ENCODE measurements at places on chromosomes 6 and 20.

DNA sequence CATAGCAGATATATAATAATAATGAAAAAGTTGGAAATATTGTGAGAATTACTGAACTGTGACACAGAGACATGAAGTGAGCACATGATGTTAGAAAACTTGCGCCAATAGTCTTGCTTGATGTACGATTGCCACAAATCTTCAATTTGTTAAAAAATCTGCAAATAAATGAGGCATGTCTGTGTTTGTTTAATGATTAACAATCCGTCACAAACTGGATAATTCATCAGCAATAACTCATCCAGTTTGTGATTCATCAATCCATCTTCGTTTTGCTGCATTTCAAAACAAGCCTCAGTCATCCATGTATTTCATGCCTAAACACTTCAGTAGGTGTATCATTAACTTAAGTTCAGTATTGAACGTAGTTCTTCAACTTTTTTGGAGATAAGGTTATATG lies 25.5 kb upstream of the SMIM26 start:
- no peak for DNase-seq

- no peak for DNase-seq
Measured at GRCh38 chr6:42935322-42935721, 6.0 kb downstream of the CNPY3 start.

DNA sequence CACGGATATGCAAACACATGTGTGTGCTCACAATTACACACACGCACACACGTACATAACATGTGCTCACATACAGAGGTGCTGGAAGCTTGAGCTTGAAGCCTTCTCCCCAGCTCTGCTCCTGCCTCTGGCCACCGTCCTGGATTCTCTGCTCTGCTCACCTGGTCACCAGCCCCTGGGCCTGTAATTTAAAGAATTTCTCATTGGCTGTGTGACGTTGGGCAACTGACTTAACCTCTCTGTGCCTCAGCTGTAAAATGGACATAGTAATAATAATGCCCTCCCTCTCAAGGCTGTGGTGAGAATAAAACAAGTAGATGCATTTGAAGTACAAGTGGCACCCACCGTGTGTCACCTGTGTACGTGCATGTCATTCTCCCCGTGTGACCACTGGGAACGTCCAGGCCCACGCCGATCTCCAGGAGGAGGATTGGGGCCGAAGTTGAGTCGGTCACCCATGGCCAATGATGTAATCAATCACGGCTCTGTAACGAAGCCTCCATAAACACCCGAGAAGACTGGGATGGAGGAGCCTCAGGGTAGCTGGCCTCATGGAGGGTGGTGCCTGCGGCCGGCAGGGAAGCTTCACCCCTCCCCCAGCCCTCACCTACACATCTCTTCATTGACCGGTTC lies 160.9 kb upstream of the AFDN start:
- DNase-seq = no peak

- DNase-seq = no peak
Measured at GRCh38 chr6:75281653-75282052, 2.9 kb downstream of the TMEM30A start.

DNA sequence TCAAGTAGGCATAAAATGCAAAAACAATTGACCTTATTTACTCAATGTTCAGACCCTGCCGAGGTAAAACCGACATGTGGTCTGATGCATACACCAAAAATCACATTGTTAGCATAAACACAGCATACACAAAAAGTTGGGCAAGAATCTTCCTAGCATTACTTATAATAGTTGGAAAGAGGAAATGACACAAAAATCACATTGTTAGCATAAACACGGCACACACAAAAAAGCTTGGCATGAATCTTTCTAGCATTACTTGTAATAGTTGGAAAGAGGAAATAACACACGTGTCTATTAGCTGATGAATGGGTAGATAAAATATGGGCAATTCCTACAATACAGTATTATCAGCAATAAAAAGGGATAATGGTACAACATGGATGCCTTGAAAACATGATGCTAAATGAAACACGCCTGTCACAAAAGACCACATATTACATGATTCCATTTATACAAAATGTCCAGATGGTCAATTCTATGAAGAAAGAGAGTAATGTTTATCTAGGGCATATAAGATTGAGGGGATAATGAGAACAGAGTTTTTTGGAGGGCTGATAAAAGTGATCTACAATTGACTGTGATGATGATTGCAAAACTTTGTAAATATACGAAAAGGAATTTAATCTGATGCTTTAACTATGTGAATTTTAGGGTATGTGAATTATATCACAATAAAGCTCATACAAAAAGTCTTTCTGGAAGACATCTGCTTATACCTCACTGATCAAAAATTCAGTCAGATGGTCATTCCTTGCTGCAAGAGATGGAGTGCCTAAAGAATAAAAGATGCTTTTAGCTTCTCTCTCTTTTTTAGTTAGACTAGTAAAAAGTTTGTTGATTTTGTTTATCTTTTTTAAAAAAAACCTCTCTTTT lies 1019.5 kb upstream of the CITED2 start:
- DNase-seq = no peak

GRCh38 chr20:8151372-8151771 lies 19.3 kb downstream of the PLCB1 start:
- DNase-seq = no peak

GRCh38 chr6:167351656-167352345 lies 26.9 kb downstream of the TTLL2 start:
- DNase-seq = no peak

DNA sequence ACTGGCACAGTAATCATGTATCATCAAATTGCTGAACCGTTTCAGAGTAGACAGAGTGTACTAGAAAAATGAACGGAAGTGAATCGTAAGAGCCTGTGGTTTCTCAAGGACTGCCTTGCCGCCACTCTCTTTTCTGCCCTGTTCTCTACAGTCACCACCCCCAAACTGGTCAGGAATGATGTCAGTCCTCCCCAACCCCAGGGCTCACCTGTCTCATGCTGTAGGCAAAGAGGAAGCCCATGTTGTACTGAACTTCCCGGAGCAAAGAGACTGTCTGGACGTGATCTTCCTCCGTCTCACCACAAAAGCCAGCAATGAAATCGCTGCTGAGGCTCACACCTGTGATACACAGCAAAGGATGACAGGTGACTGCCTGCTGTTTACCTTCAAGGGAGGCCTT lies 31.0 kb downstream of the CDK5RAP1 start:
- peak; percentile 2 for DNase-seq

DNA sequence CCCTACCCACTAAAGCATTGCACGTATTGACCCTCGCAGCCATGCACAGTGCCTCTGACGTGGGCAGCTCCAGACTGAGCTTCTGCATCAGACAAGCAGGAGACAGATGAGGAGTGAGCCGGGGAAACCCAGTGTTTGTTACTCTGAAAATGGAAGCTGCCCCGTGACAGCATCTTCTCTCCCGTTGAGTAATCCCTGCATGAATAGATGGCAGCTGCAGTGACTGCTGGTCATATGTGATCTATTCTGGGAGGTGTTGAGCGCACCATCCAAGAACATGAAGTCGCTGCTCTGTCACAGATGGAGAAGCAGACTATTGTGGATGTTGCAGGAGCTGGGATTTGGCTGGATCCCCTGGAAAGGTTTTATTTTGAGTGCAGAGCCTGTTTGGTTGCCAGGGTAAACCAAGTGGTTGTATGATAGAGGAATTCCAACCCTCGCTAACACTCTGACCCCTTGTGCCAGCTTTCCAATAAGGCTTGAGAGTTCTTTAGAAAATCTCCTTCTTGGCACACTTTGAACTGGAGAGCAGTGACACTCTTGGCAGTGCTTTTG lies 242.2 kb downstream of the NRN1 start:
- no peak for DNase-seq

DNA sequence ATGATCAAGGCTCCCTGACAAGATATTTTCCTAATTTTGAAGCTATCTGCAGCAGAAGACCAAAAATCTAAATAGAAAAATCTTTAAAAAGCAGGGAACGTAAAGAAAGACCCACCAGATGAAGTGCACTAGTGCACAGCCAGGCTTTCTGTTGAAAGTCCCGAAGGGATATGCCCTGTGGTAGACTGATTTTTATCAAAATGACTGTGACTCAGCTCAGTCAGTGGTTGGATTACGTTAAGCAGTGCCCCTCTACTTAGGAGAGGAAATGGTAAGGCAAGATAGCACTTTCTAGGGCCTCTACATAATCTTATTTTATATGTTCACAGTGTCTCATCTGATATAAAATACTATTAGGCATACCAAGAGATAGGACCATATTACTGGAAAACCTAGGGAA lies 123.4 kb upstream of the RAB32 start:
- DNase-seq = no peak

DNA sequence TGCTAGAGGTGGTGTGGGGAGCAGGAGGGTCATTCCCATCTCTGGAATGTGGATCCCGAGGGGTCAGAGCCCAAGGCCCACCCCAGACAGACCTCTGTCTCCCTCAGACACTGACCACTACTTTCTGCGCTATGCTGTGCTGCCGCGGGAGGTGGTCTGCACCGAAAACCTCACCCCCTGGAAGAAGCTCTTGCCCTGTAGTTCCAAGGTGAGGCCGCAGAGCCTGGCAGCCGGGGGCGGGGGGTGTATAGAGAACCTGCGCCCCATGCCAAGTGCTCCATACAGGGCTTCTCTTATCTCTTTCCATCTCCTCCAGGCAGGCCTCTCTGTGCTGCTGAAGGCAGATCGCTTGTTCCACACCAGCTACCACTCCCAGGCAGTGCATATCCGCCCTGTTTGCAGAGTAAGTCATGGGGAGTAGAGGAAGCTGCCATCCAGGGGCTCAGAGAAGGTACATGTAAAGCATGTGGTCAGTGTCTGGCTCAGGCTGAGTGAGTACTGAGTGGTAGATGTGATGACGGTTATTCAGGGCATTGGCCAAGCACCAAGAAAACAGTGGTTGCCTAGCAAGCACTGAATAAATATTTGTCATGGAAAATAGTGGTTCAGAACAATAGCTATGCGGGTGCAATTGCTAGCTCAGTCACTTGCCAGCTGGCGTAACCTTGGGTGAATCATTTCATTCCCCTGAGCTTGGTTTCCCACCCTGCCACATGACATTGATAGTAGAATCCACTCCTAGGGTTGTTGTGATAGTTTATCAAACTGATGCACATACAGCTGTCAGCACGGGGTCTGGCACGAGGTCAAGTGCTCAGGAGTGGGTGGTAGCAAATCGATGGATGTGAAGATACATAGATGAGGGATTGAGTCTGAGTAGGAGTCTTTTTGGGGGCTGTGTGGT lies 3.5 kb downstream of the PIGT start:
- no peak for DNase-seq

GRCh38 chr20:47360297-47361056 lies 4.0 kb upstream of the ZMYND8 start:
- no peak for DNase-seq

GRCh38 chr20:1810926-1811620 lies 84.1 kb upstream of the SIRPA start:
- no peak for DNase-seq

- DNase-seq = no peak
Measured at GRCh38 chr6:151154418-151154817, 85.3 kb upstream of the AKAP12 start.

DNA sequence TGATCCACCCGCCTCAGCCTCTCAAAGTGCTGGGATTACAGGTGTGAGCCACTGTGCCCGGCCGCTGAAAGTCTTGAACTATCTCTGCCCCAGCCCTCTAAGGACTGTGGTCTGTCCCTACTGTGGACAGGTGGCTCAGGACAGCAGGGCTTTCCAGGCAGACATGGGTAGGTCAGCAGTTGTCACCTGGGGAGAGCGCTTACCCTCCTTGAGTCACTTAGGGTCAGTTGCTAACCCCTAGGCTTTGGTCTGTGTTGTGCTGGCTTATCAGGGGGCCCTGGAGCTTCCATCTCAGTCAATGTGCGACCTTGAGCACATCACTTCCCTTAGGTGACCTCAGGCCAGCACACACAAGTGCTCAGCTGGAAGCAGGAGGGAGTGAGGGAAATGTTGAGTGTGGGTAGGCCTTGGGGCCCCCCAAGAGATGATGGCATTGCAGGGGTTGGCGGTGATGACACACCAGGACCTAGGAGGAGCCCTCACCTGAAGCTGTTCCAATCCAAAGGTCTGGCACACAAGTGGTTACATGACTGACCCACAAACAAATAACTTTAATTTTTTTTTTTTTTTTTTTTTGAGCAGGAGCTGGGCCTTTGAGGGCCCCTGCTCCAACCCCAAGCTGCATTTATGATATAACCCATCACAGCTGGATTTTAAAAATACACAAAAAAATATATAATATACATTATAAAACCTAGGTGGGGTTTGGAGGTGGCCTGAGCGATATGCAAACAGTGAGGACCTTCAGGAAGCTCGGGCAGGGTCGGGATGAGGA lies 5.1 kb downstream of the RPL10A start:
- no peak for DNase-seq

DNA sequence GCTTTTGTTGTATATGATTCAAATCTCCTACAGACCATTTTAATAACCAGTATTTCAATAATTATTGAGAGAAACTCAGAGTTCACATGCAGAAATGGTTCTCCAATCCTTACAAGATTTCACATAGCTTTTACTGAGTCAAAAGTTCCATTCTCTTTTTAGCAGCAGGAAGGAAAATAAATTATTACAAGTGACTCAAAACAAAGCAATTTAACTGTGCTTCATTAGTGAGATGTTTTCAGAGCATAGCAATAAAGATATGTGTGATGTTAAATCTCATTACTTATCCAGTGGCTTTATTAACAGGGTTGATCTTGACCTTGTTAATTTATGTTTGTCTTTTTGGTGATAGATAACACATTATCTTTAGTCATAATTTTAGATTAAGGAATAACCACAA lies 22.0 kb downstream of the KIF13A start:
- no peak for DNase-seq

DNA sequence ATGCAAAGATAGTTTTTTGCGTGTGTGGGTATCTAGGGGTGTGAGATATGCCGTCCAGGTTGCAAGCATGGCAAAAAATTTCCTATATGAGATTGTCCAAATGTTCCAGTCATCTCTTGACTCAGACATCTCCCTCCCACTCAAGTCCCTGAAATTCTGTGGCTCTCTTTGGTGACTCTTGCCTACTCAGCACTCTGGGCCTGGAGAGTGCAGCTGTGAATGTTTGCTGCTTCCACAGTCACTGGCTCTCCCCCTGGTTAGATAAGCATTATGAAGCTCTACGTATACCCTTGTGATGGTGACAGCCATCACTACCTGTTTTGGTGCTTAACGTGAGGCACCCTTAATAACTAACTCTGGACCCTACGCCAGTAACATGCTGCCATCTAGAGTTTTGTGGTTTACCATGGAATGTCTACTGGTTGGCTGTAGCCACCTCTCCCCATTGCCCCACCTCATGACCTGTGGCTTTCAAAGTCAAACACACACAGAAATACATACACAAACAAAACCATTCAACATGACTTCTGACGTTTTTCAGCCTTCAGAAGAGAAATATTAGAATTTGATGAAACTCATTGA lies 621.9 kb upstream of the CITED2 start:
- no peak for DNase-seq
